ENCODE measurements at places on chromosomes 2 and 18. TPM values are rescaled to one million over a fixed set of nuclear protein-coding genes. Genes with fewer than 3 reads are reported as not detected.

CIB4 gene
- total RNA-seq = not detected

SLC14A1 gene
- total RNA-seq = 0.59 TPM

TMEM163 gene
- 0.76 TPM for total RNA-seq

MC2R gene
- not detected for total RNA-seq

CCDC85A gene
- total RNA-seq = not detected

ATF2 gene
- total RNA-seq = 62.4 TPM

SPC25 gene
- total RNA-seq = 21.4 TPM

ANXA4 gene
- 67.1 TPM for total RNA-seq

TTL gene
- total RNA-seq = 35.9 TPM

FAM124B gene
- total RNA-seq = 0.39 TPM

PLEK gene
- total RNA-seq = 3.9 TPM

MYOM1 gene
- 1.6 TPM for total RNA-seq

NIFK gene
- 78.7 TPM for total RNA-seq

MALT1 gene
- 46.2 TPM for total RNA-seq

FSHR gene
- total RNA-seq = not detected

EPB41L3 gene
- total RNA-seq = 2.8 TPM

OSR1 gene
- total RNA-seq = not detected

TEX44 gene
- total RNA-seq = not detected

NETO1 gene
- total RNA-seq = not detected

SOCS6 gene
- total RNA-seq = 3.1 TPM

ABCG5 gene
- not detected for total RNA-seq

COBLL1 gene
- total RNA-seq = not detected

THSD7B gene
- total RNA-seq = not detected

CRYGC gene
- total RNA-seq = not detected

SNTG2 gene
- total RNA-seq = not detected

ADD2 gene
- 15.0 TPM for total RNA-seq

NPHP1 gene
- 0.15 TPM for total RNA-seq

UPP2 gene
- total RNA-seq = 0.07 TPM

PTPRN gene
- total RNA-seq = not detected

LYG1 gene
- total RNA-seq = 2.8 TPM

INPP5D gene
- 128 TPM for total RNA-seq

FER1L5 gene
- total RNA-seq = not detected

CXCR1 gene
- 0.54 TPM for total RNA-seq

ALPP gene
- total RNA-seq = not detected

PIK3C3 gene
- total RNA-seq = 63.2 TPM

CSRNP3 gene
- total RNA-seq = not detected

PMAIP1 gene
- total RNA-seq = 24.1 TPM

ARHGAP15 gene
- 182 TPM for total RNA-seq

ST6GAL2 gene
- not detected for total RNA-seq

SLC23A3 gene
- total RNA-seq = 1.8 TPM

RND3 gene
- total RNA-seq = not detected

NYAP2 gene
- total RNA-seq = not detected

CYP26B1 gene
- not detected for total RNA-seq

LHCGR gene
- total RNA-seq = not detected

CABYR gene
- 1.2 TPM for total RNA-seq

IL1B gene
- total RNA-seq = not detected

MAP4K3 gene
- total RNA-seq = 7.2 TPM

OTOF gene
- total RNA-seq = 14.4 TPM

PLB1 gene
- total RNA-seq = 0.98 TPM

MAP3K19 gene
- total RNA-seq = not detected

PLEKHM3 gene
- total RNA-seq = 6.6 TPM

ARL4C gene
- total RNA-seq = 375 TPM

KRTCAP3 gene
- total RNA-seq = 4.8 TPM

CDH7 gene
- not detected for total RNA-seq

PLGLB2 gene
- total RNA-seq = 5.7 TPM
